ENCODE measurements at places on chromosomes 3 and 15. TPM values are rescaled to one million over a fixed set of nuclear protein-coding genes. Genes with fewer than 3 reads are reported as not detected.

The CPLX3 gene
- total RNA-seq, result 0.05 TPM

The PRSS50 gene
- total RNA-seq, result not detected

The ZBTB47 gene
- total RNA-seq, result 6.5 TPM

The LMAN1L gene
- not detected for total RNA-seq

The ZDHHC19 gene
- 0.09 TPM for total RNA-seq

The IQCF5 gene
- total RNA-seq, result not detected

The FANCD2OS gene
- total RNA-seq, result not detected

The ETV5 gene
- 30.2 TPM for total RNA-seq

The ISLR2 gene
- 0.15 TPM for total RNA-seq

The GOLGA8J gene
- total RNA-seq, result 0.06 TPM

The GNAT1 gene
- not detected for total RNA-seq

The GOLGA8S gene
- 0.18 TPM for total RNA-seq

The ZNF502 gene
- 1.3 TPM for total RNA-seq

The SHC4 gene
- 0.95 TPM for total RNA-seq

The SH2D7 gene
- total RNA-seq, result not detected

The DLEC1 gene
- total RNA-seq, result 0.05 TPM

The SEMA5B gene
- total RNA-seq, result 0.21 TPM

The SERF2 gene
- total RNA-seq, result 698 TPM

The LRRC34 gene
- total RNA-seq, result not detected

The CFAP92 gene
- total RNA-seq, result not detected

The KCNMB3 gene
- 1.7 TPM for total RNA-seq
